Activated CD4-positive, CD25-positive, alpha-beta regulatory T cell treated with anti-CD3 and anti-CD28 coated beads, Interleukin-2, amount 50 U/mL, for 24 hours (primary cell): ENCODE measurements at places on chromosomes 3 and 15.

- no peak for ATAC-seq
Observed at GRCh38 chr3:30493911-30494311, 112.5 kb upstream of the TGFBR2 start.

DNA sequence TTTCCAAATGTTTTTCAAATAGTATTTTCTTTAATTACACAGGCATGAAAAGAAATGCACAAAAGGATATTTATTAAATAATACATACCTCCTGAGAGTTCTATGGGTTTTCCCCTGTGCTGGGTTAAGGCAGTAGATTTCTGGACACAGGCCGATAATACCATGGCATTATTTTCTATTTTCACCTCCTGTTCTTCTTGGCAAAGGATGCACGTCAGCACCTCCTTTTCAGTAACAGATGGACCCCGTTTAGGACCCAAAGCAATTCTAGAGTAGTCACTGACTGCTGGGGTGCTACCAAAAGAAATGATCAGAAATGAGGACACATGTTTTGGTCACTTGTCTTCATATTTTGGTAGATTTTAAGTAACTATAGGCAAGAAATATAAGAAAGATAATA is 86.4 kb upstream of the TTBK2 start:
- no peak for ATAC-seq

GRCh38 chr3:32147509-32147908 is 41.1 kb downstream of the GPD1L start:
- ATAC-seq = no peak

- ATAC-seq = no peak
Observed at GRCh38 chr15:87293031-87293430, 963.5 kb downstream of the NTRK3 start.

DNA sequence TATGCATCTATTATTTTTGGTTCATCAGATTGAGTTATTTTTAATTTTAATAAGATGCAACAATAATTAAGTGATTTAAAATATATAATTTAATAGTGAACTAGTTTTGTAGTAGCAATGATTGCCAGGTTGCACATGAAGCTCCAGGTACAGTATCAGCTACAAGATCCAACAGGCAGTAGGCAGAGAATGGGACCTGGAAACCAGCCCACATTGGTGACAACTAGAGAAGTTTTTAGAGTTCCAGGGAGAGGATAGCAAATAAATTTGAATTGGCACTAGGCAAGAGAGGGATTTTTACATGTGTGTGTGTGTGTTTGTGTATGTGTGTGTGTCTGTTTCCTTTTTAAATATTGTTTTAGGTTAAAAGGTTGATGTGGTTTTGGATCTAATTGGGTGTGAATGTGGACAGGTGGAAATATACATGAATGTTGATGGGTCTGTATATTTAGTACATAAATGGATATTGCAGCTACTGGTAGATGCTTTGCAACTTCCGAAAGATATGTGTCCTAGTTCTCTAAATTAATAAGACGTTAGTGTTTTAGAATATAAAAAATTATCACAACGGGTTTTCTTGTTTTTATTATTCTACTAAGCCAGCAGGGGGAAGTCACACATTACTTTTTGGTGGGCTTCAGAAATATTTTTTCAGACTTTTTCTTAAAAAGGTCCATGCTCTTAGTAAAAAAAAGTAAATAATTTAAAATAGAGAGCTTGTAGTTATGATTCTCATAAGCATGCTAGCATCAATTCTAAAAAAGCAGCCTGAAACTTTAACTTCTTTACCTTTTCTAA is 110.1 kb upstream of the GBE1 start:
- no peak for ATAC-seq

DNA sequence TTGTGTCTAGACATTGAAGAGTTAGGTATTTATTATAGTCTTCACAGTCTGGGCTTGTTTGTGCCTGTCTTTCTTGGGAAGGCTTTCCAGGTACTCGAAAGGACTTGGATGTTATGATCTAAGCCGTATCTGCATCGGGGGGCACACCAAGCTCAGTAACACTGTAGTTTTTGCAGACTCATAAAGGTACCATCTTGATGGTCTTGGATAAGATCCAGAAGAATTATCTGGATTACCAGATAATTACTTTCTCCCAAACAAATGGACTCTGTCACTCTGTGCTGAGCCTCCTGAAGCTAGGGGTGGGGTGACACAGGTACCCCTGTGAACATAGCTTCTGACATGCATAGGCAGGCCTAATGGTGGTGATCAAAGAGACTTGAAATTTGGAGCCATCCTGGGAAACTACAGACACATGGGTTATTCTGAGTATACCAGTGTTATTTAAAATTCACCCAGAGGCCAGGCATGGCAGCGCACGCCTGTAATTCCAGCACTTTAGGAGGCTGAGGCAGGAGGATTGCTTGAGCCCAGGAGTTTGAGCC is 238.6 kb upstream of the TPM1 start:
- no peak for ATAC-seq

- no peak for ATAC-seq
Observed at GRCh38 chr3:106332129-106332528, 463.3 kb upstream of the CBLB start.

DNA sequence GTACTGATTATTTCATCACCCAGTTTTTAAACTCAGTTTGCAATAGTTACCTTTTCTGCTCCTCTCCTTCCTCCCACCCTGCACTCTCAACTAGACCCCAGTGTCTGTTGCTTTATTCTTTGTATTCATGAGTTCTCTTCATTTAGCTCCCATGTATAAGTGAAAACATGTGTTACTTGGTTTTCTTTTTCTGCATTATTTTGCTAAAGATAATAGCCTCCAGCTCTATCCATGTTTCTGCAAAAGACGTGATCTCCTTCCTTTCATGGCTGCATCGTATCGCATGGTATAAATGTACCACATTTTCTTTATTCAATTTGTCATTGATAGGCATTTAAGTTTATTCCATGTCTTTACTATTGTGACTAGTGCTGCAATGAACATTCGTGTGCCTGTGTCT is 79.0 kb downstream of the NAALADL2 start:
- no peak for ATAC-seq

DNA sequence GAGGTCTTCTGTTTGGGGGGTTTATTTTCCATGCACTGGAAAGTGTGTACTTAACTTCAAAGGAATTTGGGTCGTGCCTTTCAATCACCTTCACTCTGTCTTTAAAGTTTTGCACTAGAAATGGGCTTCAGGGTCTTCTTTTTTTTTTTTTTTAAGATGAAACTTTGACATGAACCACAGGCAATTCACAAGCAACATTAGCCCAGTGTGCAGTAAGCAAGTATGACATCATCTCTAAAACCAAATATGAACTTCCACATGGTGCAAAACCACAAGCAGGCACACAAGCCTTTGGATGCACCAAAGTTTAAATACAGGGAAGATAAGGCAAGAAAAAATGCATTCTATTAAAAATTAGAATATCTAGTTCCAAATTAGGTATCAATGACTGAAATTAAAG is 381.9 kb downstream of the ERC2 start:
- ATAC-seq = no peak

GRCh38 chr3:50190936-50191660 is at the start of gene GNAT1:
Gene GNAT1 (plus strand): TSS chr3:50191610. CDS start chr3:50191726, 116 bp downstream.
- ATAC-seq = no peak

DNA sequence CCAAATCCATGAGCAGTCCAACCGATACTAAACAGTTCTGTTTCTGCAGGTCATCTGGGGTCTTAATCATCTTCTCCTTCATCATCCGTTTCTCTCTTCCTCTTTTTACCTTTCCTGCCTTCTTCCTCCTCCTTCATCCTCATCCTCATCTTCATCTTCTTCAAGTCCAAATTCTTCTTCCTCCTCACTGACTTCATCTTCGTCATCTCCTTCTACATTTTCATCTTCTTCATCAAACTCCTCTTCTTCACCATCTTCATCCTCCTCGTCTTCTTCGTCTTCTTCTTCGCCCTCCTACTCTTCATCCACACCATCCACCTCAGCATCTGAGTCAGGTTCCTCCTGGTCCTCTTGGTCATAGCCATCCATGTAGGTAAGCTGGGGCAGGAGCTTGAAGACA is 14.2 kb upstream of the COMMD4 start:
- ATAC-seq = no peak

GRCh38 chr15:101233651-101234280 is 18.1 kb downstream of the CHSY1 start:
- ATAC-seq = no peak

GRCh38 chr3:120642368-120642948 is 39.6 kb downstream of the HGD start:
- ATAC-seq = peak; percentile 58

- ATAC-seq = no peak
Observed at GRCh38 chr3:107963581-107963980, 127.2 kb downstream of the CD47 start.

DNA sequence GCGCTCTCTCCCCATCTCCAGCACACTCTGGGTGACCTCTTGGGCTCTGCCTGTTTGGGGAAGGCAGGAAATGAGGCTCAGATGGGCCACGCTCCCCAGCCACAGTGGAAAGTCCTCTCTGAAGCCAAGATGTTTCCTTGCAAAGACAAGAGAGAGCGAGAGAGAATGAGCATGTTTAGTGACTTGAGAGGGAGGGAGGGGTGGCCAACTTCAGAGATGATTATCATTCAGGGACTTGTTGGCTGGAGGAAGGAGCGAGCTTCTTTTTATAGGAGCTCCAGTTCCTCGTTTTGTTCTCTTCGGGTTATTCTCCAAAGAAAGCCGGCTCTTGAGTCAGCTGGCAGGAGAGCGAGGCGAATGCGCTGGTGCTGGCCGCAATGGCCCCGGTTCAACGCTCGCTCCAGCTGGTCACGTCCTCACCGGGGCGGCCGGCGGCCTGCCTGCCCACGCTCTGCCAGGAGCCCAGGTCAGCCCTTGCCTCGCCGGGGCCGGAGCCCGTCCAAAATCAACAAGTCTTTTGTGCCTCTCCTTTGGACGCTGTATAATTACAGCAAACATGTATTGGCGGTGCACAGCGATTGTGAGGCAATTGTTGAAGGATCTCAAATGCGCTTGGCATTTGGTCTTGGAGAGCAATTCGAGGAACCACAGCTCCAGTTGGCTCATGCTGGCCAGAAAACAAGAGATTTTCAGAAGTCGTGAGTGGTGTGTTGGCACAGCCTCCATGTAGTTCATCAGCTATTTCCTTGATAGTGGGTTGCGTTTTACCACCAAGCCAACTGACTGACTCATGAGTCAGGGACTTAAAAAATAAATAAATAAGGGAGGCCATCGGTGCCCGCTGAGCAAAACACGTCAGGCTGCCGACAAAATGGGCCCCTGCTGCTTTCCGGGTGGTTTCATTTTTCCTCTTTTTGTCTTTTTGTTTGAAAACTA is 288.6 kb downstream of the UACA start:
- ATAC-seq = no peak

DNA sequence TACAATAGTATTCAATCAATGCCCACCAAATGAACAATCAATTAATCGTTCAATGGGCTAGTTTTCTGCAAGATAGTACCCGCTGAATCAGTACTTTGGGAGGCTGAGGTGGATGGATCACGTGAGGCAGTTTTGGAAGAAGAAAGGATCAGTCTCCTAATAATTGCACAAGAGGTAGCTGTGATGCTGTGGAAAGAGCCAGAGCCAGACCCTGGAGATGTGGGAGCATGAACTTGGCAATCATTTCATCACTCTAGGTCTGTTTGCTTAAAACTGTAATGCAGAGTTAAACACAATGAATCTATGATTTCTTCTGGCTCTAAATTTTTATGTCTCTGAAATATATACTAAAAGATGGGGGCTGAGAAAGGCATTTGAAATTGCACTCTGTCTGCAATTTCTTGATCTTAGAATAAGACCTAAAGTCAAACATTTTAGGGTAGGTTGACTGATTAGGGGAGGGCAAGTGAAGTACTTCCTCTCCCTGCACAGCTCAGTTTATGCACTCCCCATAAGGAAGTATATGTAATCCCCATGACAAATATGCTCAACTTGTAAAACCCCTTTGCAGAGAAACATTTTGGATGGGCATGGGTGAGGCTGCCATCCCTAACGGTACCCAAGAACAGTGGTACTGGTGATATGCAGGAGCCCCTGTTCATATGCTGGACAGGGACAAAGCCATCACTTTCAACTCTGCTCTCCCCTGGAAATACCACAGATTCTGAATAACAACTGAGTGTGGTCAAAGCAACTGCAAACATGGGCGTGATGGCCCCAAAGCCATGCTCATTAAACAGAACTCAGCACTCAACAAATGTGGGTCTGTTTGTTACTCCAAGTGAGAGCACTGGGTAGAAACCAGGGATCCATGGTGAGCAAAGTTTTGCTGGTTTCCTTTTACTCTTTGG is 28.6 kb upstream of the SPATA12 start:
- no peak for ATAC-seq

GRCh38 chr3:151976211-151977050 is 103.0 kb downstream of the SUCNR1 start:
- no peak for ATAC-seq

DNA sequence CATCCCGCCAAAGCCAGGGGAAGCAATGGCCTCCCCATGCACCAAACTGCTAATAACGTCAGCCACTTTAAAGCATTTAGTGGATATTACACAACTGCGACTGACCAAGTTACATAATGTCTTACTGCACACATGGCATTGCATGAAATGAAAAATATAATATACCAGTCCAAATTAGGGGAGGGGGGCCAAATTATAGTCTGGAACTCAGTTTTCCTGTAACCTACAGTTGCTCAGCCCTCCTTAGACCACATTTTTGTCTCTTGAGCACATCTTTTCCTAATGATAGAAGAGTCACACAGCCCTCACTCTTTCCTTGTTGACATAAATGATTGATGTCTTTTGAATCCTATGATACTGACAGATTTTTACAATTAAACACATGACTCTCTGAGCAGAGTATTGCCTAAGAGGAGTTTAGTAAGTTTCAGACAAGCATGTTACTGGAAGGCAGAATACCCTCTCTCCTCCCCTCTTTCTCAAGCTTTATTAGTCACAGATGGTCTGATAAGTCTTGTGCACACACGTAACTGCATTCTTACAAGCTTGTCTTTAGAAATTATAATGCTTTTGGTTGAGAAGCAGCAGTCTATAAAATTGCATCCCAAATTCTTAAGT is 1.1 kb upstream of the PLD1 start:
- ATAC-seq = no peak

- ATAC-seq = no peak
Observed at GRCh38 chr15:95793231-95793630, 537.3 kb upstream of the NR2F2 start.

DNA sequence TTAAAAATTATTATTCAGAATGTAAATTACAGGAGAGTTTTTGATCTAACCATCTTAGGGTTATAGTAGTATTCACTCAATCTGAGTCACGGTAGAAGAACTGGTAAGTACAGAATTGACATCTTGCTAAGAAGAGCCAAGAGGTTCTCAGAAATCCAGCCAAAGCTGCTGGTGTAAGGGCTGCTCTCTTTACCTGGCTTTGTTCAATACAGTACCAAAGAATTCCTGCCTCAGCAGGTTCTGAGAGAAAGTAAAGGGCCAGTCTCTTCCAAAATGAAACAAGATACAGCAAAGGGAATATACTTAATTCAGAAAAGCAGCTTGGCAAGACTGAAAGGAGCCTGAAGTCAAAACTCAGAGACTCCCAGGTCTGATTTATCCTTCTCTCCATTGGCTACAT is 193.1 kb downstream of the TNIK start:
- ATAC-seq = peak; percentile 97
